ENCODE measurements at places on chromosomes 12 and 14.

DNA sequence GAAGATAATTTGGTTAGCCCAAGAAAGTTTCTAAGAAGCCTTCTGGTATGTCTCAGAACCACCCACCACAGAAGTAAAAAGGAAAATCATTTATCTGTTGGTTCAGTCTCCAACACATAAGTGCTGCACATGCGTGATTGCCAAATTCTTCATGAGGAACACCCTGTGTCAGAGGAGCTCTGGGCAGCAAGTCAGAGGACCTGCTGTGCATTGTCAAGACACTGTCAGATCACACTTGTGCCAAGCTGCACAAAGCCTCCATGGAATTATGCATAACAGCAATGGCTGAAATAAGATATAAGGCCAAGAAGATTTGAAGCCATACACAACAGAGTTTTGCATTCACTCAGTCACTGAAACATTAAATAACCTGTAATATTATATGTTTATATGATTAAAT lies 1304.7 kb upstream of the FLRT2 start:
- no peak for DNase-seq

DNA sequence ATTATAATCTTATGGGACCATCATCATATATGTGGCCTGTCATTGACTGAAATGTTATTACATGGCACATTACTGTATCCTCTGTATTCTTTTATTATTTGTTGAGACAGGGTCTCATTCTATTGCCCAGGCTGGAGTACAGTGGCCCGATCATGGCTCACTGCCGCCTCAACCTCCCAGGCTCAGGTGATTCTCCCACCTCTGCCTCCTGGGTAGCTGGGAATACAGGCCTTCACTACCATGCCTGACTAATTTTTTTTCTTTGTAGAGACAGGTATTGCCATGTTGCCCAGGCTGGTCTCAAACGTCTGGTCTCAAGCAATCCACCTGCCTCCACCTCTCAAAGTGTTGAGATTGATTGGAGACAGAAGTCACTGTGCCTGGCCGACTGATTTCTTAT lies 153.2 kb downstream of the RASSF9 start:
- DNase-seq, result no peak

DNA sequence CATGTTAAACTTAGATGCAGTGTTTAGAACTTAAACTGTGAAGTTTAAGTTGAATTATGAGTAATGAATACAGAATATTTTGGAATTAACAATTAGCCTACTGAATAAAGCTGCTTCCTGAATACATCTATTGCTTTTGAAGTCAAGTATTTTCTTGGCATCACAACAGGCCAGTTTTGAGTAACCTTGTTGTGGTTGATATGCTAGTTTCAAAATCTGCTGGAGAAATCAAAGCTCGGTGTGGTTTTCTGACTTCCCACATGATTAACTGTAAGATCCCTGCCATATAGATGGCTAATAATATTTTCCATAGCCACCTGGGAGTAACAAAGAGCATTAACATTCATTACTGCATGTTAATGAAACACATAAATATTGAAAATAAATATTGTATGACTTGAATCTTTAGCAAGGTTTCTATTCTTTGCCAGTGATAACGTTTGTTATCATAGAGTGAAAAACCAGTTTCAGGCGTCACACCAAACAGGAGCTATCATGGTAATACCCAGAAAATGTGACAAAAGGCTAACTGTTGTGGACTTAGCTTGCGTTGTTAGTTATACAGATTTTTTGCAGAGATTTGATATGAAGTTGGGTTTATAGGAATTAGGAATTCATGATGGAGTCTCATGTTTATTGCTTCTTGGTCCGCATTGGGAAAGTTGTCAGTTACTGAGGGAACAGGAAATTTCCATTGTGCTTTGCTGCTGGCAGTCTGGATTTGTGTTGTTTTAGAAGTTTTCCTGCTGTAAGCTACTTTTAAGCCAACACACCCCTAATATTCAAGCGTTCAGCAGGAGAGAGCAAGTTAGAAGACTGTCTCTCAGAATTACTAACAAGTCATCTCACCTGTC lies 32.1 kb downstream of the PPFIBP1 start:
- no peak for DNase-seq

DNA sequence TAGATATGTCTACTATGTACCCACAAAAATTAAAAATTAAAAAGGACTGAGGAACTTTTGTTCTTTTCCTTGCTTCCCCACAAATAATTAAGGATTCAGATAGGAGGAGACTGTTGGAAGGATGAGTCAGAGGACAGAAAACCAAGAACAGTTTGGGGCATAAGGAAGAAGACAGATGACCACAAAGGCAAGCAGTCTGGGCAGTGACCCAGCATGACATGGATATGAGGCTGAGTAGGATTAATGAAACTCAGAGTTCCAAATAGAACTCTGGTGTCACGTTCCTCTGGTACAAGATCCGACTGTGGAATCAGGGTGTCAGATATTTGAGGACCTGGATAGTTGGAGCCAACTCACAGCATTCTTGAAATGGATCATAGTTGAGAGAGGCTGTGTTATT lies 89.3 kb upstream of the SLC38A4 start:
- DNase-seq, result no peak

DNA sequence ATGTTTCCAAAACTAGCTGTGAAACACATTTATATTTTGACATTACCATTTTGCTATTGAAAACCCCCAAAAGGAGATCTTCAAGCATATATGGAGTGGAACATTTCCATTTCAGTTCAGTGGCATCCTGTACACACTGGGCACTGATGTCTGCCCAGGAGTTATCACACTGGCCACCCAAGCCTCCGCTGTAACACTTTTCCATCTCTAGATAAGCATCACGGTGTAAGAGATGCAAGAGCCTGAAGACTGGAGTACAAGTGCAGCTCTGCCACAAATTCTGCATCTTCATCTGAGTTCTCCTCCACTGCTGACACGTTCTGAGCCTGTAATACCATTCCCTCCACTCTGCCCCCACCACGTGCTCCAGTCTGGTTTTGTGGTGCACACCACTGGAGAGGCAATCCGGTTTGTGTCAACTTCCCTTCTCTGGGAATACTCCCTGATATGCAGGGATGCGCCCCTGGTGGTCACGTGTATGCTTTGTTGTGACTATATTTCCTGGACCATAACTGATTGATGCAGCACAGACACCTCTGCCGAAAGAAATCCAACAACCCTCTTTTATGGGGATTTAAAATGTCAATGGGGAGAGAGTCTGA lies 12.7 kb downstream of the SPTLC2 start:
- DNase-seq, result no peak

All from naive thymus-derived CD8-positive, alpha-beta T cell (primary cell).